ENCODE measurements at places on chromosomes 5 and 9. TPM values are rescaled to one million over a fixed set of nuclear protein-coding genes. Genes with fewer than 3 reads are reported as not detected.

DNA sequence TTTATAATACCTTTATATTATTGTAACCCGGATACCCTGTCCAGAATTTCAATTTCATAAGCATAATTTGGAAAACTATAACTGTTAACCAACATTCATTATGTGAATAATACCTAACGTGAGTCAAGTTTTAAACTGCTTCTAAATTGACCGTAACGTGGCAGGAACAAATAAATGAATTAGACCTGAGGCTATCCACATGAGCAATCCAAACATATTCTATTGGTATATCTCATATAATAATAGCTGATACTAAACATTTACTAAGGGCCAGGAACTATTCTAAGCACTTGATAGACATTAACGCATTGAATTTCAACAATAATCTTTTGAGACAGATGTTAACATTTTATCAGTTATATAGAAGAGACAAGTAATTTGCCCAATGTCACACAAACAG is 276.4 kb downstream of the MEF2C start:
- H3K27me3 ChIP-seq: no peaks in the 10 kb centered on the region
- no peak overlapping the region for H3K27ac ChIP-seq
- no peak for DNase-seq
- H3K4me1 ChIP-seq: no peaks in the 10 kb centered on the region

RNF183 gene
- 0.77 TPM for total RNA-seq

GRCh38 chr5:142293486-142293885 is 31.3 kb downstream of the SPRY4 start:
- no peak overlapping the region for H3K27ac ChIP-seq
- no peaks in the 10 kb centered on the region for H3K36me3 ChIP-seq
- no peak for DNase-seq
- peaks cover 60% of the 10 kb centered on the region for H3K4me1 ChIP-seq
- H3K27me3 ChIP-seq: peaks cover 4% of the 10 kb centered on the region
- H3K4me3 ChIP-seq: no peak overlapping the region

IL7R gene
- total RNA-seq: not detected

IFNE gene
- total RNA-seq: 0.19 TPM

DNA sequence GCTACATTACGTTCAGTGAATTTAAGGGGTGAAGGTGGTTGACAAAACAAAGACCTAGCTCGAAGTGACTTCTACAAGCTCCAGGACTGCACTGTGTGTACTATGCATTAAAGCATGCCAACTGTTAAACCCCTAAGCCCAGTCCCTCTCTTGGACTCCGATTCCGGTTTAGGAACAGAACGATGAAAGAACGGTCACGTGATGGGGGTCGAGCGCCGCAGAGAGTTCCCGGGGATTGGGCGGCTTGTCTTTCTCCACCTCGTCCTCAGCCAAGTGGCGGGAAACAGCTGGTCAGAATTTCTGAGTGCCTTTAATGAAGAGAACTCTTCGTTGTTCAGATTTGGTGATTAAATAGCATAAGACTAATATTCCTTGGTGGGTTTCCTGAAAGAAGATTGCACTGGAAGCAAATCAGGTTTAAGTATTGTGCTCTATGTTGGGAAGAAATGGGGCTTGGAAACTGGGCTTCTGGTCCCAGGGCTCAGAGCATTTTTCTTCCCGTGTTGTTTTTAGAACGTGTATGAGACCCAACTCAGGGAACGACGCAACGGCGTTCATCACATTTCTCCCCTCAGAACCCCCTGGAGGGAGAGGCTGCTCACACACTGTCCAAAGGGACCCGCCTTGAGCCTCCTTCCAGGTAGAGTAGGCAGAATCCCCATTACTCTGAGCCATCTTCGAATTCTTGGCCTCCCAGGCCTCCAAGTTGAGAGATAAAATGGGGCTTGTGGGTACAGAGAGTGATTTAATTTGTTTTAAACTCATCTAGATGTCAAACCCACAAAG is 25.3 kb downstream of the IRX2 start:
- peaks cover 6% of the 10 kb centered on the region for H3K4me1 ChIP-seq
- H3K27me3 ChIP-seq: peaks cover 14% of the 10 kb centered on the region
- no peaks in the 10 kb centered on the region for H3K36me3 ChIP-seq
- H3K27ac ChIP-seq: no peak overlapping the region
- H3K4me3 ChIP-seq: no peak overlapping the region

ANKRD18B gene
- 10.3 TPM for total RNA-seq

LRRTM2 gene
- 4.6 TPM for total RNA-seq
